Vagina (tissue), 2 donors: ENCODE measurements at places on chromosomes 1 and 21.

GRCh38 chr21:20667931-20668330, 330.3 kb upstream of the NCAM2 start:
- no peak for DNase-seq

- no peak for DNase-seq
Observed at GRCh38 chr1:151222130-151222529, 23.8 kb downstream of the PIP5K1A start.

DNA sequence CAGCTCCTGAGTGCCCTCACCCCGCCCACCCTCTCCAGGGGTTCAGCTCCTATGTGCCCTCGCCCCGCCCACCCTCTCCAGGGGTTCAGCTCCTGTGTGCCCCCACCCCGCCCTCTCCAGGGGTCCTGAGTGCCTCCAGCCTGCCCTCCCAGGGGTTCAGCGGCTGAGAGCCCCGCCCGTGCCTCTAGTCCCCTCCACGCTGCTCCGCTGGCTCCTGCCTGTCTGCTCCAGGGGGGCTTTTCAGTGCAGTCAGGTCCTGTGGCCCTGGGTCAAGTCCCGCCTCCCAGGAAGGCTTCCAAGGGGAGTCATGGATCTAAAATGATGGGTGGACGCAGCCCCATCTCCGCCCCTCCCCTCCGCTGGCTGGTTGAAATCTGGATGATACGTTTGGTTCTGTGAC, 33.8 kb downstream of the SLX9 start:
- DNase-seq, result no peak

DNA sequence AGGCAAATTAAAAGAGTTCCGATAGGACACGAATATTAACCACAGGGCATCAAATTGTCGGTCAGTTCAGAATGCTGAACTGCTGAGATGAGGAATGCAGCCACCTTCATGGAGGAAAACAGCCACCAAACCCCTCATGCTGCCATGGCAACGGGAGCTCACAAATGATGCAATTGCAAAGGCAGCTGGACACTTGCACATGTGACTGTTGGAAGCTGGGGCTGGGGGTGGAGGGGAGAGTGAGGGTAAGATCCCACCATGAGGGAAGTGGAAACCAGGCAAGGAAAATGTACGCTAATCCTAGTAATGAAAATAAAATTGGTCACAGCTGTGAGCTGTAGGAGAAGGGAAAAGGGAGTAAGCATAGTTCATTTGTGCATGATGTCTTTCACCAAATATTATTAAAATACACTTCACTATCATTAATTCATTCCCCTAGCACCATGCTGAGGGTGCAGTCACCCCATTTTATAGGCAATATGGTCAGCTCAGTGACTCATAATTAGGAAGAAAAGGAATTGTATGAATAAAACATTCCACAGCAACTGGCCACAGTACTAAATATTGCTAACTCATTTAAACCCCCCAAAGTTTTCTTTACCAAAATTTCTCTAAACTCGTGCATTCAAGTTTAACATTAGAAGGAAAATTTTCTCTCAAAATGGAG, 15.3 kb downstream of the BECN2 start:
- no peak for DNase-seq

DNA sequence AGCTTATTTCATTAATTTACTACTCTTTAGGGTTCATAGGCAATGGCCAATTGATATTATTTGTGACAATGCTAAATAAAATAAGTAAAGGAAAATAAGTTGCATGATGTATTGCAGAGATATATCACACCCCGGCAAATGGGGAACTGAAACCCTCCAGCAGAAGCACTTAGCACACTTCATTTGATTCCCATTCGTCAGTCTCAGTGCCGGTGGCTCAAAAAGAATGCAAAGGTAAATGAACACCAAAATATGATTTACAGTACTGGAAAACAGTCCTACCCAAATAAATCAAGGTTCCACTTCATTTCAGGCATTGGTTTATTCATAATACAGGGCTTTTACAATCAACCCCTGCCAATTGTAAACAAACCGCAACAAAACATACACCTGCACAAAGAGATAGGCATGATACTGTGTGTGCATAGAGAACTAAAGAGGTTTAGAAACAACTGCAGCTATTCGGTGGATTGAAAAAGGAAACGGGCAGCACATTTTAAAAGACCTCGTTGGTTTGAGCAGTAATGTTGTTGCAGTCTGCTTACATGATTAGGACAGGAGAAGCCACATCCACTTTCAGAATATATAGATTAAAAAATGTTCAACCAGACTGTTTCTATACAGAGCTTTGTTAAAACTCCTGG, 1019.2 kb downstream of the TTLL7 start:
- no peak for DNase-seq

DNA sequence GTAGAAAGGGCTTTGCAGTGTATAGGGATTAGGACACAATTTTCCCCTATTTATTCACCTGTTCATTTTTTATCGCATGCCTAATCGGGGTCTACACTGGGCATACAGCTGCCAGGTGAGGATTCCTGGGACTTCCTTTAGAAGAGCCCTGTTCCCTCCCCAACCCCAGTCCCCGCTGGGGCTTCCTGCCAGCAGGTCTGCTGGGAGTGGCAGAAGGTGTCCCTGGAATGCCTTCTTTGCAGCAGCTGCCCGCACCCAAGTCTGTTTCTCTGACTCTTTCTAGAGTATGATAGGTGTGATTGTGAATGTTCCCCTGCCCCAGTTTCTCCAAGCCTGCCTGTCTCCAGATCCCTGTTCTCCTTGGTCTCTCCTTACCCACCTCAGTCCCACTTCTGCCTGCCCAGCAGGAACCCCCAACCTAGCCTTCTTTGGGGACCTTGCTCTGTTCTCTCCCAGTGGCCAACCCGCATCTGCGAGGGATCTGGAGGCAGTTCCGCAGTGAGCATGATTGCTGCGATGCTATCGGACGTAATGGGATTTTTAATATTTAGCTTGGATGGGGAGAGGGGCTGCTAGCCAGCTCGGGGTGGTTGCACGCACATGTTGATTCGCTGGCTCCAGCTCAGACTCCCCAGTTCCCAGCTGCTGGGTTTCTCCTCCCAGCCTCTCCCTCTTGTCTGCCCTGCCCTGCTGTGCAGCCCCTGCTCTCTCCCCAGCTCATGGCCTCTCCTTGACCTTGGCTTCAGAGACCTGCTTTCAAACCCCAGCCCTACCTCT, 79.8 kb downstream of the EPHB2 start:
- DNase-seq, result no peak

GRCh38 chr21:39946199-39946598, 79.0 kb downstream of the PCP4 start:
- no peak for DNase-seq

- no peak for DNase-seq
Observed at GRCh38 chr1:225371366-225372010, 56.4 kb downstream of the LBR start.

GRCh38 chr1:171061425-171062143, 29.1 kb upstream of the FMO3 start:
- no peak for DNase-seq

DNA sequence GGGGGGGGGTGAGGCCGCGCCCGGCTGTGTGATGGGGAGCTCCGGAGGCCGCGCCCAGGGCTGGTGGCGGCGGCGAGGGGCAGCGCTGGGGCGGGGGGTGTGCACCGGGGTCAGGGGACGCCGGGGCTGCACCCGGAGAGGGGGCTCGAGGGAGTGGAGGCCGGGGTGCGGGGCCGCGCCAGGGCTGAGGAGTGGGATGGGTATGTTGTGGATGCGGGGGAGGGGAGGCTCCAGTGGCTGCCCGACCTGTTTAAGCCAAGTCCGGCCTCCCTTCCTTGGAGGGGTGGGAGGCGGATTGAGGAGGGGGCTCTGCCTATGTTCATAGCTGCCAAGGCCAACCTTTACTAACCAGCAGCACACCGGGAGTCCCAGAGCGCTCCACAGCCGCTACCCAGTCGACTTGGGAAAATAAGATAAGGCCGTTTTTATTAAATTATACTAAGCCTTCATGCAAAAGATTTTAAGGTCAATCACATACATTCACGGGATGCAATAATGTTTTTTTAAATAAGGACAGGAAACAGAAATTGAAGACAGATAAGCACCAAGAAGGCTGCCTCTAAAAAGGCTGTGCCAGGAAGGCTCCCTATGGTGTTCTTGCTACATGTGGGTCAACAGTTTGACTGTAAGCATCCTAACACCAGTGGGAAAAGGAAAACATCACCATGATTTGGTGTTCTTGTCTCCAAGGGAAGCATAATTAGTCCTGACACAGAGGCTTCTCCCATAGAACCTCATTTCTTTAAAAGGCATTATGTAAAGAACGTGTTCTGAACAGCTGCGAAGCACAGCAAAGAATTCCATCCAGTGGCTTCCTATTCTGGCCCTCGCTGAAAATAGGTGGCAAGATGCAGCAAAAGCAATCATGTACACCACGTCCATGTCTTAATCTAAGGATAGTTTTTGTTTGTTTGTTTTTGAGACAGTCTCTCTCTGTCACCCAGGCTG, 626 bp upstream of the HLCS start:
- DNase-seq, result no peak

- DNase-seq, result no peak
Observed at GRCh38 chr1:228314315-228314657, 92.3 kb downstream of the TRIM11 start.

DNA sequence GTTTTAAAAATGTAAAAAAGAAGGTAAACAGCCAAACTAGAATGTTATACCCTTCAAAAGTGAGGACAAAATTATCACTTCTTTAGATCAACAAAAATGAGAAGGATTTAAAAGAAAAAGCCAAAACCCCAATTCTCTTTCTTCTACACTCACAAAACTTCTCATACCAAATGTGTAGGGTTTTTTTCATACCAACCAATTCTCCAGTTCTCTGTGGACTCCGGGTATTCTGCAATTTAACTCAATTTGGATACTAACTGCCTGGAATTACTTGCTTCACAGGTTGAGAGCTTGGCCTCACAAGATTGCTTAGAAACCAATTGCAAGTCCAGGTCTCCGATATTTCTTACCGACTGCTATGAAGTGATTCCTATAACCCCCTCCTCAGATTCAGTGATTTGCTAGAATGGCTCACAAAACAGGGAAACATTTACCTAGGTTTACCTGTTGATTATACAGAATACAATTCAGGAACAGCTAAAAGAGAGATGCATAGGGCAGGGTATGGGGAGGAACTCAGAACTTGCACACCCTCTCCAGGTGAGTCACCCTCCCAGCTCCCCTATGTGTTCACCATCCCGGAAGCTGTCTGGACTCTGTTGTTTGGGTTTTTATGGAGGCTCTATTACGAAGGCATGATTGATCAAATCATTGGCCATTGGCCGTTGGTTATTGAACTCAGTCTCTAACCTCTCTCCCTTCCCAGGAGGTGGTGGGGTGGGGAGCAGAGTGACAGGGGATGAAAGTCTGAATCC, 67.1 kb downstream of the CAMTA1 start:
- DNase-seq, result no peak

- no peak for DNase-seq
Observed at GRCh38 chr1:1140673-1141072, 24.8 kb upstream of the C1orf159 start.

DNA sequence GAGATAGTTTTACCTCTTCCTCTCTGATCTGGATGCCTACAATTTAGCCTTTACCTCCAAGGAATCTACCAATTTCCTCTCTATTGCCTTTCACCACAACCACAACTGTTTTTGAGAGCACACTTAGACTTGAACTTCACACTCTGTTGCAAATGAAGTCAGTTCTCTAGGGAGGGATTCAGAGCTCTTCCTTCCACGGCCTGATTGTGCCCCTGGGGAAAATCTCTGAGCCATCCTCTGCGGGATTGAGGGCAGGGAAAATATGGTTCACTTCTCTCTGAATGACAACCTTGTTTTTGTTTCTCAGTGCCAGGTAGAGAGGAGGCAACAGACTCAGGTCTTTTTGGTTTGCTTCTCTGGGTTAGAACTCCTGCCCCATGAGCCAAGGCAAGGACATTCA, 35.4 kb upstream of the BCL10 start:
- DNase-seq, result no peak

- no peak for DNase-seq
Observed at GRCh38 chr1:226365831-226366231, 42.1 kb downstream of the PARP1 start.

GRCh38 chr1:942411-942821, 16.6 kb downstream of the NOC2L start:
- DNase-seq, result no peak
